ENCODE measurements at places on chromosomes 4 and X.

DNA sequence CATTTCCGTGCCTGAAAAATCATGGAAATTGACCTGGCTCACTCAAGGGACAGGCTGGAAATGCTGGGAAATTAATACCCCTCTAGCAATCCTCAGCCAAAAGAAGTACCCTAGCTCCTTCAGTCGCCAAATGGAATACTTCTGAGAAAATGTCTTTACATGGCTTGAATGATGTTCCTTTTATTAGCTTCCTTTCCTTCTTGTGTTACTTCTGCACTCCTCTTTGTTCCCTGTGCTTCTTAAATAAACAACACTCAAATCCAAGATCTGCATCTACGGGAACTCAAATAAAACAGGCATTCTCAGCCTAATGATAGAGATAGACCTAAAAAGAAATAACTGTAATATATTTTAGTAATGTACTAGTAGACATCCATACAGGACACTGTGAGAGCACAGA is 36.1 kb downstream of the SPARCL1 start:
- no peak for DNase-seq

DNA sequence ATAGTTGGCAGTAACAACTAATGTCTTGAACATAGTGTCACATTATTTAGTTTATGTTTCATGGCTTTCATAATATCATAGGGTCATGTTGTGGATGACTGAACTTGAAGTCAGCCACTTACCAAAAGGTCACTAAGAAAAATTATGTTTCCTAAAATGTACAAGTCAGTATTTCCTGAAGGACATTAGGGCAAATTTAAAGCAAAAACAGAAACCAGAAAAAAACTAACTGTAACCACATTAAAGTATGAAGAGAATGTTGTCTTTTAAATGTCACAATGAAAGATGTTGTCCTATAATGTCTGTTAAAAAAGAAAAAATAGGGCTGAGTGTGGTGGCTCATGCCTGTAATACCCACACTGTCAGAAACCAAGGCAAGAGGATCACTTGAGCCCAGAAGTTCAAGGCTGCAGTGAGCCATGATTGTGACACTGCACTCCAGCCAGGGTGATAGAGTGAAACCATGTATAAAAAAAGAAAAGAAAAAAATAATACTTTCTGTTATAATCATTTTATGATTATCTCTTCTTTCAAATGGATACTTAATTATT is 55.8 kb downstream of the HHIP start:
- no peak for DNase-seq

GRCh38 chr4:40335525-40335894 is 377 bp downstream of the CHRNA9 start:
- DNase-seq, result no peak

DNA sequence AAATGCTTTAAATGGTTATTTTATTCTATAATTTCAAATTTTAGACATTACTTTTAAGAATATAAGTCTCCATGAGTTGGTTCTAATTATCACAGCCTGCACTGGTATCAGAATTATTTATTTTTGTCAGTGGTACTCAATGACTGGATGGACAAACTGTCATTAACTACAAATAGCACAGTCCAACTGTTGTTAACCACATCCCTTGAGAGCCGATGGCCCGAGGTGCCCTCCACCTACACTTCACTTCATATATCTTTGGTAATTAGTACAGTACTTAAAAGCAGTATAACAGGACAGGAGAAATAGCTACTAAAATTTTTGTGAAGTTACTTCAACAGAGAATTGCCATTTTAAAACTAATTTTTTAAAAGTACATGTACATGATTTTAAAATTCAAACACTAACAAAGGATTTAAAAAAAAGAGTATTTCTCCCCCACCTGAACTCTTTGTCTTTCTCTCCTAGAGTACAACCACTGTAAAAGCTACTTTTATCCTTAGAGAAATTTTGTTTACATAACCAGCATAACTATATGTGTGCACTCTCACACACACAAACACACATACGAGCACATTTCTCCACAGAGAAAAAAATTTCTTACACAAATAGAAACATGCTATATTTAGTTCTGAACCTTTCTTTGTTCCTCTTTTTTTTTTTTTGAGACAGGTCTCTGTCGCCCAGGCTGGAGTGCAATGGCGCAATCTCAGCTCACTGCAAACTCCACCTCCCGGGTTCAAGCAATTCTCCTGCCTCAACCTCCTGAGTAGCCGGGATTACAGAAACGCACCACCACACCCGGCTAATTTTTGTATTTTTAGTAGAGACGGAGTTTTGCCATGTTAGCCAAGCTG is 6.5 kb downstream of the TIFA start:
- no peak for DNase-seq

DNA sequence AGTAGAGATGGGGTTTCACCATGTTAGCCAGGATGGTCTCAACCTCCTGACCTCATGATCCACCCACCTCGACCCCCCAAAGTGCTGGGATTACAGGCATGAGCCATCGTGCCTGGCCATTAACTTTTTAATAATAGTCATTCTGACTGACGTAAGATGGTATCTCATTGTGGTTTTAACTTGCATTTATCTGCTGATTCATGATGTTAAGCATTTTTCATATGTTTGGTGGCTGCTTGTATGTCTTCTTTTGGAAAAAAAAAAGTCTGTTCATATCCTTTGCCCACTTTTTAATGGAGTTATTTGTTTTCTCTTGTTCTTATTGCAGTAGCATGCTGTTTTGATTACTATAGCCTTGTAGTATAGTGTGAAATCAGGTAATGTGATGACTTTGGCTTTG is 45.8 kb downstream of the ANXA10 start:
- no peak for DNase-seq

- DNase-seq, result no peak
Observed at GRCh38 chr4:79334341-79334740, 8.5 kb upstream of the NAA11 start.

DNA sequence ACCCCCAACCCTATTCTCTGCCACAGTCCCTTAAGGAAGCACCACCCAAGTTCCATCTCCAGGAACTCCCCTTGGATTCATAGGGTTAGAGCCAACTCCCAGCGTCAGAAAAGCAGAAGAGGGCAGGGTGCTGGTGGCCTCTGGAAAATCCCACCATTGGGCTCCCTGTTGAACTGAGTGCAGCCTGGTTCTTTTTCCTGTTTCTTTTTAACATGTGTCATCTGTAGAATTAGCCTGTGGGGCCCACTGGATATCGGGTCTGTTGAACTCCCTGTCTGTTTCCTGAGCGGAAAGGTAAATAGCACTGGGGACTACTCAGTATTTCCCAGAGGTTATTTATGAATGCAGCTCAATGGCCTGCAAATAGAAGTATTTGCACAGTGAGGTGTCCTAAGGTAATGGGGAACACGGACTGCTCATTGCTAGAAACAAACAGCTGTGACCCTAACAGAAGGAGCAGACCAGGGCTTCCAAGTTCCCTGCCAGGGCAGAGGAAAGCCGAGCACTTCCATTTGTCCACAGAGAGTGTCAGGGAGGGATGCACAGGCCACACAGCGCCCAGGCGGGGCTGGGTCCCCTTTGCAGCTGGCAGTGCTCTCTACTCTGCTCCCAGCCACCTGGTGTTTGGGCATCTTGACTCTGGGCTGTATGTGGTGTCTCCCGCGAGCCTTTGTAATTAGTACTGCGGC is 102.6 kb downstream of the FHDC1 start:
- no peak for DNase-seq

Measured in H54 (cell line).